ENCODE measurements at places on chromosomes 3 and 15. TPM values are rescaled to one million over a fixed set of nuclear protein-coding genes. Genes with fewer than 3 reads are reported as not detected.

- no peak for DNase-seq
Observed at GRCh38 chr15:57872281-57873030, 165.9 kb downstream of the POLR2M start.

GRCh38 chr3:60841355-60841754, 409.9 kb downstream of the FHIT start:
- DNase-seq: no peak

- DNase-seq: no peak
Observed at GRCh38 chr3:102450976-102451375, 16.2 kb downstream of the ZPLD1 start.

- no peak for DNase-seq
Observed at GRCh38 chr3:41188306-41188705, 11.0 kb upstream of the CTNNB1 start.

DNA sequence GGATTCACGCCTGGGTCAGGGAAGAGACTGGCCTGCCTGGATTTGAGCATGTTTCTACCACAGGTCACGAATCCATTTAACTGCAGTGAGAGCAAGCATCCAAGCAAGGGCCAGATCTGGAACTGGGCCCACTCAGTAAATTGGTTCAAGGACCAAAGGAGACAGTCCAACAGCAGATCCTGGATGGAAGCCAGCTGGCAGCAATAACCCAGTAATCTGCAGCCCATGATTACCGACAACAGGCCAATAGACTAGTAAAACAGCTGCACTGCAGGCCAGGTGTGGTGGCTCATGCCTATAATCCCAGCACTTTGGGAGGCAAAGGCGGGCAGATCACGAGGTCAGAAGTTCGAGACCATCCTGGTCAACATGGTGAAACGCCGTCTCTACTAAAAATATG, 11.8 kb downstream of the SAMD7 start:
- no peak for DNase-seq

DNA sequence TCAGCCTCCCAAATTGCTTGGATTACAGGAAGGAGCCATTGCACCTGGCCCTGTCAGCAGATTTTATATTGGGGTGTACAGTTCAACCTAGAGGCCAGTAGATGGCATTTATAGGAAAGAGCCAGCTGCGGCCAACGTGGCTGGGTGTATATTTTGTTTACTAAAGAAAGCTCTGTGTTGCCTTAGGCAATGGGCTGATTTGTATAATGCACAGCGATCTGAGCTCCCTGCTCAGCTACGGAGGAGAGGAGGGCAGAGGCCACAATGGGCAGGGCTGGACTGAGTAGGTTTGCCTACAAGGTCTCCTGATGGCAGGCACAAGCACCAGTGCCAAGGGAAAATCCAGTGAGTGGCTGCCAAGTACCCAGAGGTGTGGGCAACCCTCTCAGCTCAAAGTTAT, 282.4 kb downstream of the ARPP21 start:
- DNase-seq: no peak

DNA sequence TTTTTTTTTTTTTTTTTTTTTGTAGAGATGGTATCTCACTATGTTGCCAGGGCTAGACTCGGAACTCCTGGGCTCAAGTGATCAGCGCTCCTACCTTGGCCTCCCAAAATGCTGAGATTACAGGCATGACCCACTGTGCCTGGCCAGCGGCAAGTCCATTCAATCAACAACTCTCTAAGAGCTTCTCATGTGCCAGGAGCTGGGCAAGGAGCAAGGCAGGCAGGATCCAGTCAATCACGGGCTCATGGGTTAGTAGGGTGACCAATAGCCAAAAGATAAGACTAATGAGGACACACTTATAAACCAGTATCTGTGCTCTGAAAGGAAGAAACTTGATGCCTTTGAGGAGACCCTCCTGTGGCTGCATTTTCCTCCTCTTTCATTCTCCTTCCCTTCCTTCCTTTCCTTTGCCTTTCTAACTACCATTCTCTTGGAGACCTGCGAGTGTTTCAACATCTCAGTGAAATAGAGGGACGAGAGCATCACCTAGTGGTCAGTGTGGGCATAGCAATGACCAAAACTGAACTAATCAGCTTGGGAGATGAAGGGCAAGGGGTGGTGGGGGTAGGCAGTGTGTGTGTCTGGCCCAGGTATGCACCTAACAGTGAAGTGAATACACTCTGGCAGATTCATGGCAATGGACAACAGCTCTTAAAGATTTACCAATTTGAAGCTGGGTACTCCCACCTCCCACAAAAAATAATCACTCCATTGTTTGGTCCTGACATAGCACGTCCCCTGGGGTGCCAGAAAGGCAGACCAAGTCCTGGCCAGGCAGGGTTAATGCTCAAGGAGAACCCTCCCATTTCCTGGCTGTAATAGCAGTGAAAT, 6.3 kb downstream of the RPP25 start:
- DNase-seq: peak; percentile 76

DNA sequence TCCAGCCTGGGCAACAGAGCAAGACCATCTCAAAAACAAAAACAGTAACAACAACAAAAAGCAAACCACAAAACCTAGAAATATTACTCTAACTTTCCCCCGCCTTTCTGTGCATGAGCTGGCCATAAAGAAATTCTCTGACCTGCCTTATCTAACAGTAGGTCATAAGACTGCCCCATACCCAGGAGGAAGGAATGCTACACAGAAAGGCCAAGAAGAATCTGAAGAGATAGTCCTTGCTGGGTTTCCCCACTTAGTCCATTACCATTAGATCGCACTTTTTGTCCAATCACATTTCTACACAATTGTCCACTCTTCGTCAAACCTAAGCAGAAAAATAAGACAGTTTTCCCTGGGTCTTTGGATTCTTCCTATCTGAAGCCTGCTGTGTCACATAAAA, 23.5 kb downstream of the CIAO2A start:
- DNase-seq: no peak

DNA sequence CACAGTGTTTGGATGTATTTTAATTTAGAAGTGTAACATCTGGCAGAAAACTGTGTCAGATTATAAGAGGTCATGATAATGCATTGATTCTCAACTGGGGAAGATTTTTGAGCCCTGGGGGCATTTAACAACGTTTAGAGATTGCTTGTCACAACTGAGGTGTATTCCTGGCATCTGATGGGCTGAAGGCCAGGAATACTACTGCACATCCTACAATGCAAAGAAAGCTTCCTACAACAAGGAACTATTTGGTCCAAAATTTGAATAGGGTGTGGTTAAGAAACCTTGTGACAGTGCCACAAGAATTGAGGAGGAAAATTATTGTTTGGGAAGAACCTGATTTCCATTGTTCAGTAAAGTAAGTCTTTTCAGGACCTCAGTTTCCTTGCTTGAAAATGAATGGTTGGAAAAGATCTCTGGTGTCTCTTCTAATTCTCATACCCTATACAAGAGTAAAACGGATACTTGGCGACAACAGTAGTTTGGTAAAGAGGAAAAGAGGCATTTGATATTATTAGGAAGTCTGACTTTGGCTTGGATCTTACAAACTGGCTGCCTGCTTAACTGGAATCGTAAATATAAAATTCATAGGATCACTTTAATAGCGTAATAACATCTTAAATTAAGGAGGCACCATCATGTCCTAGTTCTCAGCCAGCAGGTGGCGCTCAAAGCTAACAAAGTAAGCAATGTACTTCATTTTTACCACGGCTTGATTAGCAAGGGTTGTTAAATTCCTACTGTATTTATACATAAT, 4.3 kb downstream of the DAZL start:
- peak; percentile 88 for DNase-seq

The IL16 gene
- 160 TPM for total RNA-seq

The CCR1 gene
- 0.56 TPM for total RNA-seq

The PAQR5 gene
- total RNA-seq: not detected

The COL7A1 gene
- total RNA-seq: 0.98 TPM

The AHSG gene
- 1.9 TPM for total RNA-seq
